Fibroblast of villous mesenchyme (primary cell): ENCODE measurements at places on chromosomes 1 and 21.

- DNase-seq: peak; percentile 53
Measured at GRCh38 chr1:17405898-17406759, 33.3 kb downstream of the RCC2 start.

DNA sequence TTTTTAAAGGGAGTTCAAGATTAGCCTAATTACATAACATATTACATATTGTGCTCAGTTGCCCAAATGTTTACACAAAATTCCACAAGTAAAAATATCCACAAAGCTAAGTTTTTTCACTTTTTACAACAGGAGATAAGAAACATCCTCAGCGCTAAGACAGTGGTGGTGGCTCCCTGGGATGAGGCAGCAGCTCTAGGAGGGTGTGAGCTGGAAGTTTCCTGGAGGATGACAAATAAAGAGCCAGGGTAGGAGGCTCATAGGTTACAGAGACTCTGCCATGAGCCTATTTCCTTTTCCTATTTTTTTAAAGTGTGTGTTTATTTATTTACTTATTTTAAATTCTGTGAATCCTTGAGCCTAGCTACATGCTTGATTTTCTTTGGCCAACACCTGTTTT is 91.7 kb downstream of the COL24A1 start:
- DNase-seq: no peak

- no peak for DNase-seq
Measured at GRCh38 chr1:22533244-22533895, 29.9 kb upstream of the EPHA8 start.

DNA sequence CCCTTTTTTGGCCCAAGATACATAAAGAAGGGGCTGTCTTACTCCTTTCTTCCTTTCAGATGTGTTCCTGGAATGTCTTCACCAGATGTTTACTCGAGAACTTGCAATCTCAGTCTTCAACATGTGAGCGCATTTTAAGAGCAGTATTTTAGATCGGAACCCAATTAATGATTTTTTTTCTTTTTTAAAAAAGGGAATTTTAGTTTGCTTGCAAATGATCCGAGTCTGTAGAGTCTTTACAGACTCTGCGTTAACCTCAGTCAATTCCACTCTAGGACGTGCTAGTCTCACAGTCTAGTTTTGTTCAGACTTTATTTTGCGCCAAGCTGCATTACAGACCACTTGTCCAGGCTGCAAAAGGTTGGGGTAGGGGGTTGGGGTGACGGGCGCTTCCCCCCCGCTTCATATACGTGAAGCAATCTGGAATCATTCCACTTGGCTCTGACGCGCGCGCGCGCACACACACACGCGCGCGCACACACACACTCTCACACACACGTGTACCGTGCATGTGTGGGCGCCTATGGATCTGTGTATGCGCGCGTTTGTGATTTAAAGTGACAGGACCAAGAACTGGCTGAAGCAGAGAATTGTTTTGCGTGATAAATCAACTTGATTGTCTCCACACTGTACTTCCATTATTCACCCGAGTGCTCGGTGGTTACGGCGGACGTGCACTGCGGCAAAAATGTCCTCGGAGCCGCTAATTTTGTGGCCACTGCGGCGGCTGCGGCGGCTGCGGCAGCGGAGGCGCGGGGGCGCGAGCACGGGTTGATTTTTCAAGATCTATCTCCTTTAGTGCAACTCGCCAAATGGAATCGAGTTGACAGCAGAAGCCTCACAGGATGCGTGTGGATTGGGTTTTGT is 25.6 kb upstream of the NFIA start:
- DNase-seq: peak; percentile 48

DNA sequence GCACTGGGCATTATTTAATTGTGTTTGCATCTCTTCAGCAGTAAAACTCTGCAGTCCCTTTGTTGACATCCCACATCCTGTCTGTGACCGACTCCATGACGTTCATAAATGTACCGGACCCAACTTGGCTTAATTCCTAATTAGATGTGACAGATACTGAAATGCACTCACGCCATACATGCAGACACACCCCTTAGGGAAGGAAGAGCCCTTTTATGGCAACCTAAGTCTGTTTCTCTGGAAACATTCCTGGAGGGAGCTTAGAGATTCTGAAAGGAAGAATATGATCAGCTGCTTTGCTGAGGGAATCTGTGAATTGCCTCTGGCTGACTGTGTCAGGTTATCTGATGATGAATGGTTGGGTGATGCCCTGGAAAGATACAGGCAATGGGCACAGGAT is 33.4 kb downstream of the ADAMTS5 start:
- DNase-seq: peak; percentile 24

- DNase-seq: no peak
Measured at GRCh38 chr21:39840373-39841097, 26.7 kb upstream of the PCP4 start.

- DNase-seq: peak; percentile 52
Measured at GRCh38 chr1:10471411-10472219, 714 bp downstream of the DFFA start.

DNA sequence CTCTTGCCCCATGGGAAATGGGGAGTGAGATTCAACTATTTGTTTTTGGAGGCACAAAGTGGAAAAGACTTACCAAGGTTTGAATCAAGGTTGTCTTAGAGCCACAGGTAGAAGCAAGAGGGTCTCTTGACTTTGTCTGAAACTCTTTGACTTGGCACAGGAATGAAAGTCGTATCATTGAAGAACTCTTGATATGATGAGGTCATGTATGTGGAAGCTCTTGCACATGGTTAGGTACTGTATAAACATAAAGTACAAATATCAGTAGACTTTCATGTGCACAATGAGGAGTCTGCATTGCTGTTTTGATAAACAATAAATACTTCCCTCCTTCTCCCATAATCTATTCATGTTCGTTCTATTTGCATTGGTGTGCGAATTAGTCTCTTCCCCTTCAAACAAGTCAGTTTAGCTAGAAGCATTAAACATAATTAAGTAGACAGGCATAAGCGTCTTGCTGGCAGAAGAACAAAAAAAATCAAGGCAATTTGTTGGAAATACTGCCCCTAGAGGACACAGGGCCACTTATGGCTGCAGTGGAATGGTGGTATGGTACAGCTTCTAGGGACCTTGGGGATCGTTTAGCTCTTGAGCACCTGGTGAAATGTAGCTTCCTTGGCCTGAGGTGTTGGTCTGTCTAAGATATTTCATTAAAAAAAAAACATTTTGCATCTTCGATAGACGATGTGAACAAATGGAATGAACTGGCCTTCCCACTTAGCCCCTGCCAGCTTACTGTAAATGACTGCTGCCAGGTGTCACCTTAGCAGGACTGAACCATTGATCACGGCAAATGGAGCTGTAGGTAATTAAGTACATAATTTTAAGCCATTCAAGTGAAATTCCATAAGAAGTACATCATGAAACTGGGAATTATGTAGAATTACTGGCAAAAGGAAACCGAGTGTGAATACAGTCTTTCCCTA is 218.0 kb upstream of the GALNT2 start:
- peak; percentile 37 for DNase-seq

- peak; percentile 75 for DNase-seq
Measured at GRCh38 chr1:59143133-59143487, 153.8 kb upstream of the FGGY start.

GRCh38 chr1:185238447-185238846 is 78.6 kb downstream of the IVNS1ABP start:
- DNase-seq: peak; percentile 16

DNA sequence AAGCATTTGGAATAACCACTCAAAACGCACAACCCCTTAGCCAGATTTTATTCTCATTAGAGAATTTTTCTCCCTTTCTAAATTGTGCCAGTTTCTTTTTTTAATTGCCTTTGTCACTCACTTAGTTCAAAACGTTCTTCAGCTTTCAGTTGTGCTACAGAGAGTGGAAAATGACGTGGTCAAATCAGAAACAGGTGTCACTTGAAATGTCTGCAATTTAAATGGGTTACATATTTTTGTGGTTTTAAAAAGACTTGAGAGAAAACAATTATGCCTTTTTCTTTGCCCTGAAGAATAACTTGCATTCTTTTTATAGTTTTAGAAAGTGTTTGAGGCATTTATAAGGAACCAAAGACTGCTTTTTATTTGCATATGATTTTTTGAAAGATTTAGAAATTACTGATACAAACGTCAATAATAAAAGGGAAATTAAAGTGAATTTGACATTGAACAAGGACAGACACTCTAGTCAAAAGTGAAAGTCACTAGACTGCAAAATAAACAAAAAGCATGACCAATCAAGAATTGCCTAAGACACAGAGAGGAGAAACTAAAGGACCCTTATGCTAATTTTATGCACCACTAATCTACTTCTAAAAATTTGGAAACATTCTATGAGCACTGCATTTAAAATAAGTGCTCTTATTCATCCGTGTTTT is 191.0 kb downstream of the TPR start:
- peak; percentile 17 for DNase-seq

GRCh38 chr1:230266456-230266855 is 159.7 kb downstream of the PGBD5 start:
- DNase-seq: no peak

GRCh38 chr1:246254854-246255253 is 252.2 kb downstream of the SMYD3 start:
- no peak for DNase-seq

DNA sequence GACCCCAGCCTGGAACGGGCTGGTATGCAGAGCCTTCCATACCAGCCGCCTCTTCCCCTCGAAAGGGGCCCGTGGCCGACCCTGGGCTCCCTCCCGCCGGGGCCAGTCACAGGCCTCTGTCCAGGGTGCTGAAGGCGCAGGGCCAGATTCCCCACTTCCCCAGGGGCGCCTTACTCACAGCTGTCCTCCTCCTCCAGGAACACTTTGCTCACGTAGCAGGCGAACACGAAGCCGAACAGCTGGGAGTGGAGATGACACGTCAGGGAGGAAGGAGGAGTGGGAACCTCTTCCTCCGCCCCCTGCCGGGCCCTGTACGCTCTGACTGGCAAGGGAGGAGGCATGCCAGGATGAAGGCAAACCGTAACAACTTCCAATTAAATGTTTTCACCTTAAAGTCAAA is 57.3 kb downstream of the NKAIN1 start:
- peak; percentile 95 for DNase-seq

DNA sequence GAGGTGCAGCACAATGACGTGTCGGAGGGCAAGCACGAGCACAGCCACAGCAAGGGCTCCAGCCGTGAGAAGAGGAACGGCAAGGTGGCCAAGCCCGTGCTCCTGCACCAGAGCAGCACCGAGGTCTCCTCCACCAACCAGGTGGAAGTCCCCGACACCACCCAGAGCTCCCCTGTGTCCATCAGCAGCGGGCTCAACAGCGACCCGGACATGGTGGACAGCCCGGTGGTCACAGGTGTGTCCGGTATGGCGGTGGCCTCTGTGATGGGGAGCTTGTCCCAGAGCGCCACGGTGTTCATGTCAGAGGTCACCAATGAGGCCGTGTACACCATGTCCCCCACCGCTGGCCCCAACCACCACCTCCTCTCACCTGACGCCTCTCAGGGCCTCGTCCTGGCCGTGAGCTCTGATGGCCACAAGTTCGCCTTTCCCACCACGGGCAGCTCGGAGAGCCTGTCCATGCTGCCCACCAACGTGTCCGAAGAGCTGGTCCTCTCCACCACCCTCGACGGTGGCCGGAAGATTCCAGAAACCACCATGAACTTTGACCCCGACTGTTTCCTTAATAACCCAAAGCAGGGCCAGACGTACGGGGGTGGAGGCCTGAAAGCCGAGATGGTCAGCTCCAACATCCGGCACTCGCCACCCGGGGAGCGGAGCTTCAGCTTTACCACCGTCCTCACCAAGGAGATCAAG is 107.5 kb upstream of the VAMP3 start:
- DNase-seq: no peak

- DNase-seq: no peak
Measured at GRCh38 chr1:18830596-18830995, 28.9 kb downstream of the TAS1R2 start.

DNA sequence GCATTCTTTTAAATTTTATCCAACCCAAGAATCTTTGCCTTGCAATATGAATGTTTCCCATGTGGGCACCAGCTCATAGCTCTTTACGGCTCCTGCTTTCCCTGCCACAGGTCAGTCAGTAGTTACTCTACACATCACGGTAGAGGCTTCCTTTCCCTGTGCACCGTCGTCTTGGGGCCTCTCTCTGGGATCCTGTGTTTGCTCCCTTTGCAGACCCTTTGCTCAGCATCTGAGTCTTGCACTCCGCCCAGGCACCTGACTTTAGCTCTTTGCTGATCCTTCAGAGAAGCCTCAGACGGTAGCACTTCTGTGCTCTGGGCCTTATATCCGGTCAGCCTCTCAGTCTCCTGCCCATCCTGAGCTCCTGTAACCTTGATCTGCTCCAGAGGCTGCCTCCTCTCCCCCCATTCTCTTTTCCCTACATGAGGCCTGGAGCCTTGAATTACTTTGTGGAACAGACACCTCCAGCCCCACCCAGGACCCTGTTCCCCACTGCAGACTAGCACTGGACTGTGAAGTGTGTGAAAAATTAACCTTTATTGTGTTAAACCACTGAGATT is 183.5 kb upstream of the HMGB4 start:
- no peak for DNase-seq

DNA sequence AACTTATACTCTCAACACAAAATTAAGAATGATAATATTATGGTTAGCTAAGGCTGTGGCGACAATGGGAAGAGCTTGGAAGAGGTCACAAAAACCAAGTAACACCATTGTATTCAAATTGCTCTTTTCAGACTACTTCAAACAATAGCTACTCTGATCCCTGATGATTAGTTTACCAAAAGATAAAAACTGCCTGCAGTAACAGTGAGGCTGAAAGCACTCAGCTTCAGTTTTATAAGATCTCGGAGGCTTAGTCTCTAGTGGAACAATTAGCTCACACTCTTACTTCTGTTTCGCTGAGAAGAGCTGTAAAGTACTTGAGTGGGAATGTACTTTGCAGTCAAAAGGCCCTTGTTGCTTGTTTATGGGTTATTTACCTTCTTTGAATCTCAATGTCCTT is 278.5 kb downstream of the LRRC7 start:
- no peak for DNase-seq

DNA sequence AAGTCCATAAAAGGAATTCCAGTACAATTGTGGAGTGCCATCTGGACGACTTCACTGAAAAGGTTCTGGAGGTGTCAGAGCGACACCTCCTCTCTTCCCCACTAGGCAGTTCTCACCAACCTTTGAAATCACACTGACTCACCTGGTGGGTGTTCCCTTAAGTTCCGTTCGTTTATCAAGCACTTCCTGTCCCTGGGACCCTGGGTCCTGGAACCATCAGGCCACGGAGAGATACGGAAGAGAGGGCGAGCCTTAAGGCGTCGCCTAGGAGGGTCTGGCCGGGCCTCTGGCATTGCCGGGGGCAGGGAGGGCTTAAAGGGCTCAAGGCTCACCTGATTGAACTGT is 317 bp downstream of the SPAG17 start:
- DNase-seq: no peak

- no peak for DNase-seq
Measured at GRCh38 chr1:35049116-35049515, 17.4 kb upstream of the ZMYM6 start.

DNA sequence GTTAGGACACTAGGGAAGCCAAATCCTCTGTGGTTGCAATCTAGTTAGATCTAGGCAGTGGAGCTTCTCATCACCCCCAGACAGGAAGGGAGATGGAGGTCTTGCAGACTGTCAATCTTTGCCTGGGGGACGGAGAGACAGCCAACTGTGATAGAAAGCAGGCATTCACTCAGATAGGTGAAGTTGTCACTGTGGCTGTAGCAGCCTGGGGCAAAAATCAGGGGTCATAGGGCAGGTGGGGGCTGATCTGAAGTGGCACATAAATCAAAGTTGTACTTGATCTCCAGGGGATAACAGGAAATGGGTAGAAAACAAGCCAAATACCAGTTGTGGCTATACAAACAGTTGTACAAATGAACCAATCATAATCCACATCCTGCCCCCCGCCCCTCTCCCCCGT is 620.9 kb upstream of the USP24 start:
- DNase-seq: no peak
